Globus pallidus (tissue), 1 donor: ENCODE measurements at places on chromosomes 5 and 9.

DNA sequence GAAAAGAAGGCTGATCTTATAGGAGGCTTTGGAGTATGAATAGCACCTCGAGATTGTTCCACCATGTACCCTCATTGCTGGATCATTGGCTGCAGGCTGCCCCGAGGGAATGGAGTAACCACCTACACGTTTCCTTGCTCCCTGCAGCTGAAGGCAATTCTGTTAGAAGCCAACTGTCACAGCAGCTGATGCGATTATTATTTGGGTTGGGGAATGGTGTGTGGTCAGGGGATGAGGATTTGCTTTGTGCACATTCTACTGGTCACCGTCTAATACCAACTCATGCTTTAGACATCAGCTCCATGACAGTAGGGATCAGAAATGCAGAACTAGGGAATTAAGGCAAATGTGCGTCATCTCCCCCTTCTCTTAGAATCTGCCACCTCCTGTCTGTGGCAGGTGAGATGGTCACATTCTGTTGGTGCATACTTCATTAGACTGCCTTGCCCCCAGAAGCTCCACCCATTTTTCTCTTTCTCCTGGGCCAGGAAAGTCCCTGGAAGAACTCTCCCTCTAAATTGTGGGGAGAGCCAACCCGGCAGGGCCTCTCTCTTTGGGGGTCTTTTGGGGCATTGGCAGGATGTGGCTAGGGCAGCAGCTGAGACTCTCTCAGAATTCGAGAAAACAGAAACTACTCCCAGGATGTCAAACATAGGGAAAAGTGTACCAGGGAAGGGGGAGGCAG, 32.8 kb downstream of the NEUROG1 start:
- no peak for DNase-seq

DNA sequence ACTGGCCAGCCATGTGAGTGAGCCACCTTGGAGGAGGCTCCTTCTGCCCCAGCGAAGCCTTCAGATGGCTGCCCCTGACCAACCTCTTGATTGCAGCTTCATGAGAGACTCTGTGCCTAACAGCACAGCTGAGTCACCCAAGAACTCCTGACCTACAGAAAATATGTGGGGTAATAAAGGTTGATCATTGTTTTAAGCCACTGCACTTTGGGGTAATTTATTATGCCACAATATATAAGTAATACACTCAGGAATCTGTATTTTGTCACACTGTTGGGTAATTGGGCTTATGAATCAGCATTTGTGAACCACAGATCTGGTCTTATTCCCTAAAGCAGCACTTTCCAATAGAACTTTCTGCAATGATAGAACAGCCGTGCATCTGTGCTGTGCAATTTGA, 24.4 kb upstream of the VDAC1 start:
- no peak for DNase-seq

DNA sequence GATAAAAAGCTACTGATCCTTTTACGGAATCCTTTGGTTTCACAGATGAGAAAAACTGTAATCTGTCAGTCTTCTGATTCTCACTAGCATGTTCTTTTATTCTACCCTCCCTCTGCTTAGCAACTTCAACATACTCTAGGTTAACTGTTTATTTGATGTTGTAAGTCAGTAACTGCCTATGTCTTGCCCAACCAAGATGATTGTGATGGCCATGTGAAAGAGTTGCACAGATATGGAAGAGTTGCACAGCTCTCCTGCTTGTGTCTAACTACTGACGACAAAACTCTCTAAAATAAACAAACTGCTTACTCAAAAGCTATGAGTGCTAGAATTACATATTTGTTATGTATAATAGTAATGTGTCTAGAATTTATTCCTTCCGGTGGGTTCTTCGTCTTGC, 227.3 kb upstream of the DAB2 start:
- no peak for DNase-seq

- DNase-seq: no peak
Measured at GRCh38 chr5:90843443-90843842, 284.8 kb downstream of the ADGRV1 start.

GRCh38 chr9:111945216-111945615, 48.6 kb downstream of the UGCG start:
- DNase-seq: no peak

DNA sequence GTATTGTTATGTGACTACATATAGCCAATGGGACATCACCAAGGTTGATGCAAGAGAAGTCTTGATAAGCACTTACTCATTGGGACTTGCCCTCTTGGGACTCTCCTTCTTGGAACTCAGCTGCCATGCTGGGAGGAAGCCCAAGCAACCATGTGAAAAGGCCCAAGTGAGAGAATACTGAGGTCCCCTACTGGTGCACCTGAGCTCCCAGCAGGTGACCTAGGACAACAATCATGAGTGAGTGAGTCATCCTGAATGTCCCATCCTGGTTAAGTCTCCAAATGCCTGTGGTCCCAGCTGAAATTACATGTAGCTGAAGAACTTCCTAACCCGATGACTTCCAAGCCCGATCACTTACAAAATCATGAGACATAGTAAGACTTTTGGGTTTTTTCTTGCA, 260.7 kb downstream of the ICE1 start:
- no peak for DNase-seq

DNA sequence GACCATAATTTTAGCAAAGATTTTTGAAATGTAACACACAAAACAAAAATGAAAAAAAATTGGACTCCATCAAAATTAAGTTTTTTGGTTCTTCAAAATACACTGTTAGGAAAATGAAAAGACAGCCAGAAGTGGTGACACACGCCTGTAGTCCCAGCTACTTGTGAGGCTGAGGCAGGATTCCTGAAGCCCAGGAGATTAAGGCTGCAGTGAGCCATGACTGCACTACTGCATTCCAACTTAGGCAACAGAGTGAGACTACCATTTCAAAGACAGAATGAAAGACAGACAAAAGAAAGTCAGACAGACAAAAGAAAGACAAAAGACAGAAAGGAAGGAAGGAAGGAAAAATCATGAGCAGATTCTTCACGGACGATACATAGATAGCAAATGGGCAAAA, 7.5 kb downstream of the DIAPH1 start:
- DNase-seq: no peak

- no peak for DNase-seq
Measured at GRCh38 chr9:122551371-122551770, 1.5 kb upstream of the OR1N2 start.

GRCh38 chr9:2021731-2022130, 6.6 kb downstream of the SMARCA2 start:
- no peak for DNase-seq

DNA sequence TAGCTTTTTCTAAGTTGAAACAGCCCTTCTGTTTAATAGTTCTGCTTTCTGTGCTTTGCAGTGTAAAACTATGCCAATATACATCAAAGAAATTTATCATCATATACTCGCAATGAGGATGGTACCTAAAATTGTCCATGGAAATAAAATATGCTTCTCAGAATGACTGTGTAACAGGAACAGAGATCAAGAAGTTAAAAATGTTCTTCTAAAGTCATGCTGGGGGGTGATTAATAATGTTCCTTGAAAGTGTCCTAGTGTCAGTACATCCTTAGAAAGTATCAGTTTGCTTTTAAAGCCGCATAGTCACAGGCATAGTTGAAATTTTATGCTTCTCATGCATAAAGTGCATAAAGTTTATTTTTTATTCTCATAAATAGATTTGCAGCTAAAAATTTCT, 4.0 kb upstream of the LRRC70 start:
- no peak for DNase-seq
